NCI-H526 (cell line): ENCODE measurements at places on chromosomes 11 and 22.

- no peak for DNase-seq
These were observed 82.3 kb downstream of the TBC1D22A start for GRCh38 chr22:46844606-46845210.

DNA sequence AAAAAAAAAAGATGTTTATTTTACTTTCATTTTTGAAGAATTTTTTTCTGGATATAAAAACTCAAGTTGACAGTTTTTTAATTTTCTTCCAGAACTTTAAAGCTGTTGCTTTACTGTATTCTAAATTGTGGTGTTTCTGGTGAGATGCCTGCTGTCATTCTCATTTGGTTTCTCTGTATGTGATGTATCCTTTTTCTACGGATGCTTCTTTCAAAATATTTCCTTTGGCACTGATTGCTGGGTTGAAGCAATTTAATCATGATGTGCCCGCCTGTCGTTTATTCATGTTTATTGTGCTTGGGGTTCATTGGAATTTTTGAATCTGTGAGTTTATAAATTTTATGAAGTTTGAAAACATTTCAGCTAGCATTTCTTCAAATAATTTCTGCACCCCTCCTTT lies 29.4 kb upstream of the CTSD start:
- DNase-seq = no peak

DNA sequence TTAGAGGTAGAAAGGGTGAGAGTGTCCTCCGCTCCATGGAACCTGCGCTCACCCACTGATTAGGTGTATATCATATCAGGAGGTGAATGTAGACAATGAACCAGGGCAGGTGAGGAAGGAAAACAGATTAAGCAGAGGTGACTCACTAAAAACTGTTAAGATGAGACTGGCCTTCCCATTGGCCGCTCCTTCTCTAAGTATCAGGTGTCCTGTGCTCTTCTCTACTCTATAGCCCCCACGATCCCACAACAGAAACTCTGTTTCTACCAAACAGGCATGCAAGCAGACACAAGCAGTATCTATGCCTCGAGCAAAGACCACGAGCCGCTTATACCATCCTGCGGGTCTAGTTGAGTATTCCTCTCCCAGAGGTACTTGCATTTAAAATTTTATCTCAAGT lies 103.1 kb downstream of the SNX19 start:
- DNase-seq = no peak

GRCh38 chr11:103902994-103903393 lies 133.4 kb upstream of the DDI1 start:
- DNase-seq = no peak

GRCh38 chr11:12100841-12101242 lies 9.5 kb upstream of the MICAL2 start:
- no peak for DNase-seq

DNA sequence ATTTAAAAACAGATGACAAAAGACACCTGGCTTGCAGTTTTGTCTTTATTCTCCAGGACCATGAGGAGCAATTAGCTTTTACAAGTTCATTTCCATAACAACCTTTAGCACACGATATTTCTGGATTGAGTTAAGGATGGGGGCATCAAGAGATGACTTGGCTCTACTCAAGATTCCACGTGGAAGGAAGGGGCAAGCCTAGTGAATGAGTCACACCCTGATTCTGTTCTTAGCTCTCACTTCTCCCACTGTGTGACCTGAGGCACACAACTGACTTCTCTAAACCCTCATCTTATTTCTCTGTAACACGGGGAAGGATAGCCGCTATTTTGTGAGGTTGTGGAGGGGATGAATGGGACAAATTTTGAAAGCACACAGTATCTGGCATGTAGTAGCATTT lies 185.5 kb downstream of the KIRREL3 start:
- DNase-seq = no peak

DNA sequence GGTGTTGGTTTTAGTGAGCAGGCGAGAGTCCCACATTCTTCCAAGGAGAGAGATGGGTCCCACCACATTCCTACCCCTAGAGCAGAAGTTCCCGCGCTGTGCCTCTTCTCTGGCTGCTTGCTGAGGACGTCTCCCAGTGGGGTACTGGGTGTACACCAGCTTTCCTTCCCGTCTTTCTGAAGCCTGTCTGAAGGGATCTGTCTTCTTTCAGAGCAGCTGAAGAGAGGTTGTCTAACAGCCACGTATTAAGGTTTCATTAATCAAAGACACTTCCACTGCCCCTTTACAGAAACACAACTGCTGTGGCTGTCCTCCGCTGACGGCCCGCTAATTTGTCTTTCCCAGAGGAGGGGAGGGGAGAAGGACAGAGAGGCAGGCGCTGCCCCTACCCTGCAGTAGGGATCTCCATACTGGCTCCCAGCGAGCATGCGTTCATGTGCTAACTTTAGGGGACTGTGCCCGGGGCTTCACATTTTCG lies 56.0 kb downstream of the ZBTB16 start:
- DNase-seq = no peak

DNA sequence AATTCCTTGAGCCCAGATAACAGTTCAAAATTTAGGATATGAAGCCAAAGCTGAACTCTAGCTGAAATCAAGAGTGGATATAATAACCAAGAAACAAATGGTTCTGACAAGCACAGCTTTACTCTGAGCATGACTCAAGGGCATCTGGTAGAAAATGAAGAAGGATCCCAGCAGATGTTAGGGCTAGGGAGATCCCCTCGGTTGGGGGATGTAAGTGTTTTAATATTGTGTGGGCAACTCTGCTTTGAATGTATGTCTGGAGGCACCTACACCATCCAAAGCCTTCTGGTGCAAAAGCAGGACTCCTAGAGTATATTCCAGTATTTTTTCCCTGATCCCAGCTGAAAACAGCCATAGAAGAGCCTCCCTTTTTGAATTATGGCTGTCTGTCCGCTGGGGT lies 61.7 kb downstream of the FLI1 start:
- DNase-seq = no peak

DNA sequence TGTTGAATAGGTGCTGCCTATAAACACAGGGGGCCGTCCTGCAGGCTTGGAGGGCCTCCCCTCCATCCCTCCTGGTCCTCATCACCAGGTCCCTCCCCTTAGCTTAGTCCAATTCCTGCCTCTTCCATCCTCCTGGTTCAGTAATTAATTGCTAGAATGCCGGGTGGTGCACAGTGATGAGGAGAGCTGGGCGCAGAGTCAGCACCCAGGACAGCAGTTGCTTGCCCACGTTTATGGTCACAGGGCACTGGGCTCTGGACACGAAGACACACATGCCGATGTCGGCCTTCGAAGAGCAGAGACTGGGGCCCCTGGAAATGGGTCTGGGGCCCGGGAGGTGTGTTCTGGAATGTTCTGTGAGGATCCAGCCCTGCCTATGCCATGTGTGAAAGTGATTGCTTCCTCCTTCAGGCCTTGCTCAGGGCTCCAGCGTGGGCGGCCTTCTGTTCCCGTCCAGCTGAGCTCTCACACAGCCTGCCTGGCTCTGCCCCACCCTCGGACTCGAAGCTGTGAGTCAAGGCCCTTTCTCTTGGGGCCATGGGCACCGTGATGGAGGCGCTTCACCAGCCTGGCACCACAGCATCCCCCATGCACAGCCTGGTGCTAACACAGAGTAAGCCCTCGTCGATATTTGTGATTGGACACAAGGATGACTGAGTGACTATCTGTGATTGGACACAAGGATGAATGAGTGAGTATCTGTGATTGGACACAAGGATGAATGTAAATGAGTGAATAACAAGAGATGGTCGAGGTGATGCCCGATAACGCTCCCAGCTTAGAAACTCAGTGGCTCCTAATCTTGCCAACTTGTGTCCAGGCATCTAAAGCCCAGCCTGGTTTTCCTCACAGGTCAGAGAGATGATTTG lies 884.7 kb downstream of the BRD1 start:
- DNase-seq = no peak

DNA sequence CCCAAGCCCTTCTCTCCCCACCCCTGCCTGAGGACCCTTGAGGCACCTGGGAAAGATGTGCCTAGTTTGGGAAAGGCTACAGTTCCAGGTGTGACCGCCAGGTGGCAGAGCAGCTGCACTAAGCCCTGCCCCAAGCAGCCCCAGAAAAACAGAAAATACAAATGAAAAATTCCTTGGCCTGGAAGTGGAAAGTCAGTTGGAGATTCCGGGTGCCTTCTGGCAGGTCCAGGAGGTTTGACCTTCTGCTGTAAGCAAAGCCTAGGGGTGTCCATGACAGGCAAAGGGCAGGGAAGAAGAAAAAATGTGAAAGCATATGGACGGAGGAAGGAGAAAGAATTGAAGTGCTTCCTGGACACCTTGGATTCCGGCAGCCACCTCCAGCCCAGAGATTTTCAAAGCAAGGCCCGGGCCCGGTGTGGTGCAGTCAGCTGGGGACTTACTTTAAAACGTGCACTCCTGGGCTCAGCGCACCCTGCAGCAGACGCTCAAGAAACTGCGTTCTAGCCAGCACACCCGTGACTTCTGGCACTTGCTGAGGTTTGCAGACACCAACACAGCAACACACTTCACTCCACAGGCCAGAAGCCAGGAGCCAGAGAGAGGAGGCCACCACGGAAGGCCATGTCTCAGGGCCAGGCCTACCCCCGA lies 37.3 kb upstream of the SLC22A12 start:
- DNase-seq = peak; percentile 15

DNA sequence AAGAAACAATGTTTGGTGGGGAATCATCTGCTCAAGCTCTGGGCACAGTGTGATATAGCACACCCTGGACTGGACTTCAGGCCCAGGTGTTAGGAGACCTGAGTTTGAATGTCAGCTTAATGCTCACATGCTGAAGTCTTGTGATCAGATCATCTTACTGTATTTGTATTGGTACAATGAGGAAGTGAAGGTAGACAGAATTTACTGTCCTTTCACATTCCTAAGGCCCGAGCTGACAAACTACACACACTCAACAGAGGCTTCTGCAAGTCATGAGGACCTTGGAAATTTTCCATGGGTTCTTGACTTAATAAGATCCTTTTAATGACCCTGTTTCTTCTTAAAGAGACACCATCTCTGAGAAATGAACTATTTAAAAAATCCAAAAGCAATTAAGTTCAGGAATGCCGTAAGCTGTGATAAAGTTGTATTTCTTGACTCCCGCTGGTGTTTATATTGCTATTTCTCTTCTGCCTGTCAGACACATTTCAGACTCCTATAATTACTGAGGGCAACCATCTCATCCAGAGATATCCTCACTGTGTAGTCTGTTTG lies 802.0 kb downstream of the DLG2 start:
- DNase-seq = no peak

GRCh38 chr22:46763051-46763705 lies 728 bp downstream of the TBC1D22A start:
- no peak for DNase-seq

DNA sequence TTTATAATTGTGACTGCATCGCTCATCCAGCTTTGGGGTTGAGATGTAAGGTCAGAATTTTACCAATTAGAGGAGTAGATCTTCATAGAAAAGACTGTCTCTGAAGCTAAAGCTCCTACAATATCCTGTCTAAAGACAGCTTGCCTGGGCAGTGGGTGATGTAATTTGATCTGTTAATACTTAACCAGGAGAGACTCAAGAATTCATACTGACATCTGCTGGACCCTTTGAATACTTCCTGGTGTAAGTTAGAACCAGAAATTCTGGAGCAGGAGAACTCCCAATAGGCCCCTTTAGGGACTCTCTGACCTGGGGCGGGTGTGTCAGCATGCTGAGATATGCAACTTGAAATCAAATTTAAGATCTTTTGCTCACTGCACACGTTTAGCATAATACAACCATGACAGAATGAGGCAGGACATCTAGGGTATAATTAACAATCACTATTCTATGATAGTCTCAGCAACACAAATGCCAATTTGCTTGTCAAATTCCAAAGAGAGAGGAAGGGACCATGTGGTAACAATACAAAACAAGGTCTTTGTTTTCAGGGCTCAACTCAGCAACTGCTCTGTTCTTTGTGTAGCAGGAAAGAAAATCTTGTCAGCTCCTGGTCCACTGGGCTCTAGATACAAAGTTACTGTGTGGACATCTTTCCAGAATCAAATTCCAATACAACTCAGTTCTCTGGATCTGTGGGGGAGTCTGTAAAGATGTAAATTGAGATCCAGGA lies 143.9 kb downstream of the INSC start:
- peak; percentile 97 for DNase-seq

- DNase-seq = no peak
These were observed 116.8 kb downstream of the RRAS2 start for GRCh38 chr11:14242187-14242586.

GRCh38 chr11:85974122-85974521 lies 94.8 kb downstream of the PICALM start:
- DNase-seq = no peak

GRCh38 chr22:19986011-19986409 lies 30.6 kb downstream of the ARVCF start:
- no peak for DNase-seq

DNA sequence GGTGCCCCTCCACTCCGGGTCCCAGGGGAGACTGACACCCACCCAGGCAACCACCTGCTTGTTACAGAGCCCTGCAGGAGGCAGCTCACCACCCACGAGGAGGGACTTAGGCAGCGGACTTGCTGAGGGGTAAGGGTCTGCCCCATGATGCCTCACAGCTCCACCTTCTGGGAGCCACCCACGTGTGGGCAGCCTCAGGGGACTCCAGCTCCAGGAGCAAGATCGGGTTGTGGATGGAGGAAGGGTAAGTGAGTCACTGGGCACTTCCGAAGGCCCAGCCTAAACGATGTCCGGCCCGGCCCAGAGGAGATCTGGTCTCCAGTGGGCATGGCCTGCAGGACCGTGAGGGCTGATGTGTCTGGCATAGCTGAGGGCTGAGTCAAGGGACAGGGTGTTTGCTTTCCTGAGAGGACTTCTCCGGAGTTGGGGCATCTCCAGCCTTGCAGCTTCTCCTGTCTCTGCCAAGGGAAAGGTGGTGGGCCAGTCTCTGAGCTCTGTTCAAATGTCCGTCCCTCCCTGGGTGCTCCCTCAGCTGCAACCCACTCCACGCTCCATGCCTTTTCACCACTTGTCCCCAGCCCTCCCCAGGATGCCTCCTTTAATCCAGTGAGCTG lies 32.3 kb upstream of the P2RY2 start:
- no peak for DNase-seq

DNA sequence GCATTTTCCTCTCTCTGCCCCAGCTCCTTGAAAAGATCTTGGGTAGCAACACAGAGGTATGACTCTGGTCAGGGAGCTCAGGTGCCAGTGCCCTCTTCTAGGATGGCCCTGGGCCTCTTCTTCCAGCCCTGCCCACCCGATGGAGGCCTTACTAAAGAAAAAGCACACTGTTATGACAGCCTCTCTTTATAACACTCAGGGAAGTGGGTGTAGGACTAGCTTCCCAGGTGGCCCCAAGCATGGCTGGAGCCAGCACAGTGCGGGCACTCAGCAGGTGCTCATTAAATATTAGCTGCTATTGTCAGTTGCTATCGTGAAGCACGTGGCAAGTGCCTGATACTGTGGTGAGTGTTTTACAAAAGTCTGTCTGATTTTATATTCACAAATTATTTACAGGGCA lies 127.2 kb upstream of the B3GAT1 start:
- DNase-seq = no peak
